ENCODE measurements at places on chromosomes 6 and 20. TPM values are rescaled to one million over a fixed set of nuclear protein-coding genes. Genes with fewer than 3 reads are reported as not detected.
A peak's percentile ranks its signal among the peaks of the same experiment; 100 is the strongest.

- DNase-seq, result no peak
Observed at GRCh38 chr20:54110041-54110440, 39.6 kb upstream of the BCAS1 start.

DNA sequence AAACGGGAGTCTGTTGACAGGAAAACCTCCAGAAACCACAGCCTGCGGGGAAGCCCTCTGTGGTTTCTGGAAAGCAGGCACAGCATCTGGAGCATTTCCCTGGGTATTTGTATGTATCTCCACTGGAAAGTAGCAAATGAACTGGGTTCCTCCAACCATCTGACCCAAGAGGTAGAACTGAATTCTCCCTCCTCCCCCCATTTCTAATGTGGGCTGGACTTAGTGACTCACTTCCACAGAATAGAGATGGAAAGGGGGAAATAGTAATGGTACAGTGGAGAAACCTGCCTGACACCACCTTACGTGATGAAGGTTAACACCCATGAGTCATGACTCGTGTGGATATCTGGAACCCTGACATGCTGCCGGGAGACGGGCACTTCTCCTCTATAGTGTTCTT is 51.9 kb upstream of the XRN2 start:
- DNase-seq, result no peak

CAGE1 gene
- total RNA-seq, result not detected

GRCh38 chr20:59845472-59845871 is 88.0 kb downstream of the SYCP2 start:
- no peak for DNase-seq

DNA sequence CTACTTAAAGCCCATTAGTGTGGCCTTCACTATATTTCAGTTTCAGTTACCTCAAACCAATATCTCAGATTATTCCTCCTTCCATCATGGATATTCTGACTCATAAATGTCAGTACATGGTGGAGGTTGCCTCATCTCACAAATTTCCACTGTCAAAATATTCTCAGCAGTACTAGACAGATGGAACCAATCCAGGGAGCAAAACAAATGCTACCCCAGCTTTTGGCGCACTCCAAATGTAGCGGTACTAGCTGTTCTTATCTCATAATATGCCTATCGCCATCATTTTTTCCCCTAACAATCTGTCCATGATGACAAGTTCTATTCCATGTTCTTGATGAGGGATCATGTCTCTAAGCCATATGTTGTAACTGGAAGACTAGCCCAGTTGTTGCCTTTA is 1026.1 kb downstream of the KIF16B start:
- no peak for DNase-seq

GRCh38 chr6:195861-196360 is 96.4 kb upstream of the DUSP22 start:
- no peak for DNase-seq

GRCh38 chr6:31567531-31568370 is 4.3 kb upstream of the LTA start:
- no peak for DNase-seq

DNA sequence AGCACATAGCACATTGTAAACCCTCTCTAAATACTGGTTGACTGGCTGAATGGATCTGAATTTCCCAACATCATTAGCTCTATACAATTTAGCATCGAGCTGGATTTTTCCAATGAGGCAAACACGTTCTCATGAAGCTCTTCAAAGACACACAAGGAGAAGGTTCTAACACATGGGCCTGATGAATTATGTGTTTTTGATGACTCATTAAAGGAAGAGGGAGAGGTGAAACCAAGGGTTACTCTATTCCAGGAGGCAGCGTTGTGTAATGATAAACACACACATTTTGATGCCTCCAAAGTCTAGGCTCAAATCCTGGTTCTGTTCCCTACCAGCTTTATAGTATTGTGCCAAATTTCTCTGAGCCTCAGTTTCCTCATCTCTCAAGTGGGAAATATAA is 84.3 kb downstream of the PFDN4 start:
- DNase-seq, result peak; percentile 27

DNA sequence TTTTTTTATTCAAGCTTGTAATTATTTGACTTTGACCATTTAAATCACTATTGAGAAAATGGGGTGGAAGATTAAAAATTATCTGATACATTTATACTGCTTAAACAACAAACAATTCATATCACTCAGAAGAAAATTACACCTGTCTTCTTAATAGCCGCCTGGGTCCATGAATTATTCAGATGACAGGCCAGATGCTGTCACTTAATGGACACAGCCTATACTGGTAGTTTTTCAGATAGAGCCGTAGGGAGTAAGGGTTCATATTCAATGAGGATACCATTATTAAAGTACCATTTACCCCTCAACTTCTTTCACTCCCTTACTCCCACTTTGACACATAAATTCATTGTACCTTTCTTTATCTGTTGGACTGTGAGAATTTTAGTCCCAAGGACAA is 1193.4 kb upstream of the MAP3K7 start:
- no peak for DNase-seq

Measured in Calu3 (cell line).